ENCODE measurements at places on chromosomes 6 and 20.

DNA sequence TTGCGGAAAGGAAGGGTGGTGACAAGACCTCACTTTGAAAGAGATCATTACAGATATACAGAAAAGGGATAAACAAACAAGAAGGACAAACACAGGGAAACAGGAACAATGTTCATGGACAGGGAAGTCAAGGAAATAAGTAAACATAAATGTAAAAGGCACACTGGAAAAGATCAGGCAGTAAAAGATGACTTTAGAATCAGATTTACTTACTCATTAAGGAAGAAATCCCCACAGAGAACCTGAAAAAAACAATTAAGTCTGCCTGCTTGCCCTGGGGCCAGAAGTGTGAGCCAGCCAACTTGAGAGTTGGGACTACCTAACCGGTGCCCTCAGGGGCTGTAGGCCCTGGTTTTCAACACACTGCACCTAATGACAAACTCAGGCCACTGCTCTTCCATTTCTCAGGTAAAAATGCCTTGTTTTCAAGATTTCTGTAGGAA is 1.7 kb downstream of the APMAP start:
- no peak for DNase-seq

GRCh38 chr20:60036746-60037499 is 78.7 kb downstream of the CDH26 start:
- DNase-seq, result no peak

DNA sequence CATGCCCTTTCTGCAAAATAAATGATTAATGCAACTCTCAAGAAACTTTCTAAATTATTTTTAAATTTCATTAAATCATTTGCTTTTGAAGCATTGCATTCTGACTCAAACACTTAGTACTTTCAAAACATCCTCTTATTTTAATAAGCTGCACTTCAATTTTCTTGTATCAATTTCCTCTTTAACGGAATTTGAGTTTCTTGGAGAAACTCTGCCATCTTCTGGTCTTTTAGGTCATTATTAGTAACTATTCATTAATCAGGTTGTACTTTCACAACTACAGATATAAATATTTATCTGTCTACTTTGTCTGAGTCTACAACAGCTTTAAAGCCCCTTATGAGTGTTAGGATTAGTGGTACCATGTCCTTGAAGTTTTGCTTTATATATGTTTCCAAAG is 30.2 kb downstream of the TMX4 start:
- DNase-seq, result no peak

DNA sequence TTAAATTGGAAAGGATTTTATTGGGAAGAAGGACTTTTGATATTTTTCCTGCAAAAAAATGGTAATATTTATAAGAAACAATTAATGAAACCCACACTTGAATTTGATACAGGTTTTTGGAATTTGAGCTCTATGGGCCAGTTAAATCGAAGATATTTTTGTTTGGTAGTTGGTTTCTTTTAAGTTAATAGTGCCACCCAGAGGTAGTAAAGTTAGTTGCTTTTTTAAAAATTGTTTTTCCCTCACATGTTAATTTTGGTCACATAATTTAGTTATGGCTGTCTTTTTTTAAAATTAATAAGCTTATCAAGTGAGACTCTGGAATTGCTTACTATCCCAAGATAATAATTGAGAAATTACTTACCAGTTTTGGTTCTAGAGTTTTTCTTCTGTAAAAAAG is 7.1 kb downstream of the PRIM2 start:
- no peak for DNase-seq

- DNase-seq, result no peak
Measured at GRCh38 chr6:50837589-50838445, 19.1 kb downstream of the TFAP2B start.

GRCh38 chr6:72761761-72762160 is 139.9 kb downstream of the KCNQ5 start:
- DNase-seq, result no peak

DNA sequence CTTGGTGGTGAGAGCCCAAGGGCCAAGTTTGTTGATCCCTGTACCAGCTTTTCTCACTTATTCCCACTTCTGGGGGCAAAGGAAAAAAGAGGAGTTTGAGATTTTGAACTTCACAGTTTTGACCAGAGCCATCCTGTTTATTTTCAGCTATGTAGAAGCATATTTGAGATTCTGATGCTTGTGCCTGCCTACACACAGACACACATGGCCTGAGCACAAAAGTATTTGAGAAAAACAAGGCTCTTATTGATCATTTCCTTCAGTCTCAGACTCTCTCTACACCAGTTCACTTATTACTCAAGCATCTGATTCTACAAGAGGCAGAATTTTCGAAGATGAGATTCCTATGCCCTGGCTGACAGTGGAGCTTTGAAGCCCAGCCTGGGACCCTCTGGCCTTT is 100.7 kb downstream of the TCP11 start:
- no peak for DNase-seq

DNA sequence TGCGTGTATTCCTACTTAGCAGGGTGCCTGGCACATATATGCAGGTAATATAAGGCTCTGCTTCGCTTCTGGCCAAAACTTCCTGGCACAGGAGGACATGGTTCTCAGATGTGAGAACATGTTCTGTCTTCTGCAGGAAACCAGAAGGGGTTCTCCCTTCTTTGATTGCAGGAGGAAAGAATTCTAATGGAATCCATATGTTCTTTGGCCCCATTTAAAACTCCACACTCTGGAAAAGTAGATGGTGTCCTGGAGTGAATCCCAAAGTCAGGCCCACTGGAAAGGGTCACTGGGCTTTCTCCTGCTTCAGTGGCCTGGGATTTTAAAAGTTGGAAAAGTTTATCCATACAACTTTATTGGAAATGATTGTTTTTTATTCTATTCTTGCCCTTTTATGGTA is 16.4 kb upstream of the CYP24A1 start:
- no peak for DNase-seq

Data from endothelial cell (in vitro differentiated cells).